Activated T-helper 1 cell treated with anti-CD3 and anti-CD28 coated beads, Interleukin-12 subunit alpha, Interleukin-12 subunit beta, Interleukin-2, Interleukin-4 antibody, amounts not matched to agents 30 ng/mL and 10 ng/mL and 1 ng/mL, durations not matched to agents 14 hours and 24 hours and 36 hours (primary cell): ENCODE measurements at places on chromosomes 2 and 18. TPM values are rescaled to one million over a fixed set of nuclear protein-coding genes. Genes with fewer than 3 reads are reported as not detected.

- peak overlapping the region; percentile 85 for H3K27ac ChIP-seq
- no peaks in the 10 kb centered on the region for H3K27me3 ChIP-seq
- DNase-seq, result no peak
- no peak overlapping the region for H3K4me3 ChIP-seq
- H3K36me3 ChIP-seq, result peaks cover 32% of the 10 kb centered on the region
Observed at GRCh38 chr2:174603280-174603679, 5.7 kb upstream of the WIPF1 start.

DNA sequence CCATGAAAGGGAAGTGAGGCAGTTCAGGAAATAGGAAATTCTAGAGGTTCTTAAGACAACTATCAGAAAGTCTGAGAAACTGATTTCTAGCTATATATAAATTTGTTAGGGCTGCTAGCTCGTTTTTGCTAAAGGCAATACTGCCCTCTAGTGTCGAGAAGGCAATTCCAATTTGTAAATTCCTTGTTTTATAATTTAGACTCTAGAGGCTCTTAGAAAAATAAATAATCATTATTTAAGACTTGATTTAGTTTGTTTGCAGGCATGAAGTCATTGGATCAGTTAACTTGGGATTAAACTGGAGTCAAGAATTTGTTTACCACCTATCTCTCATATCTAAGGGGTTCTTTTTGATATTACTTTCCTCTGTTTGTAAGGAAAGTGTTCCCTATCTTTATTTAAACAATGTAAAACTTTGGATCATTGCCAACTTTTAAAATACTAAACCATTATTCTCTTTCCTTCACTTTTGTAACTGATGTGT lies 66.2 kb downstream of the ACVR2A start:
- H3K27me3 ChIP-seq, result peaks cover 2% of the 10 kb centered on the region
- no peaks in the 10 kb centered on the region for H3K36me3 ChIP-seq
- H3K27ac ChIP-seq, result no peak overlapping the region
- peak; percentile 4 for DNase-seq
- H3K4me1 ChIP-seq, result peaks cover 11% of the 10 kb centered on the region

- H3K36me3 ChIP-seq, result no peaks in the 10 kb centered on the region
- H3K27ac ChIP-seq, result no peak overlapping the region
- no peak overlapping the region for H3K4me3 ChIP-seq
Observed at GRCh38 chr2:62477573-62477972, 28.4 kb downstream of the TMEM17 start.

DNA sequence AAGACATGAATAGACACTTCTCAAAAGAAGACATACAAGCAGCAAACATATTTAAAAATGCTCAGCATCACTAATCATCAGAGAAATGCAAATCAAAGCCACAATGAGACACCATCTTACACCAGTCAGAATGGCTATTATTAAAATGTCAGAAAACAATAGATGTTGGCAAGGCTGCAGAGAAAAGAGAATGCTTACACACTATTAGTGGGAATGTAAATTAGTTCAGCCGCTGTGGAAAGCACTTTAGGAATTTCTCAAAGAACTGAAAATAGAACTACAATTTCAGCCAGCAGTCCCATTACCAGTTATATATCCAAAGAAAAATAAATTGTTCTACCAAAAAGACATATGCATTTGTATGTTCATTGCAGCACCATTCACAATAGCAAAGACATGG lies 61.7 kb downstream of the STRADB start:
- DNase-seq, result no peak
- no peak overlapping the region for H3K4me3 ChIP-seq
- no peaks in the 10 kb centered on the region for H3K4me1 ChIP-seq

DNA sequence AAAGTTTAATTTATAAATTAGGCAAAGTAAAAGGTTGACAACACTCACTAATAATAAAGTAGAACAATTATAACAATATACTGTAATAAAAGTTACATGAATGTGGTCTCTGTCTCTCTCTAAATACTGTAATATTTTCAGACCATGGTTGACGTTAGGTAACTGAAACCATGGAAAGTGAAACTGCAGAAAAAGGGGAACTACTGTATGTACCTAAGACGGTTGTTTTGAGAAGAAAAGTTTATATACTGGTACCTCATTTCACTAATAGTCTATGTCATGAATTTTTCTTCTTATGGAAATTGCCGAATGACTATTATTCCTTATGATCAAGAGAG lies 166.7 kb upstream of the ZNF521 start:
- no peak overlapping the region for H3K4me3 ChIP-seq
- no peak for DNase-seq
- no peaks in the 10 kb centered on the region for H3K4me1 ChIP-seq
- H3K27ac ChIP-seq, result no peak overlapping the region

DNA sequence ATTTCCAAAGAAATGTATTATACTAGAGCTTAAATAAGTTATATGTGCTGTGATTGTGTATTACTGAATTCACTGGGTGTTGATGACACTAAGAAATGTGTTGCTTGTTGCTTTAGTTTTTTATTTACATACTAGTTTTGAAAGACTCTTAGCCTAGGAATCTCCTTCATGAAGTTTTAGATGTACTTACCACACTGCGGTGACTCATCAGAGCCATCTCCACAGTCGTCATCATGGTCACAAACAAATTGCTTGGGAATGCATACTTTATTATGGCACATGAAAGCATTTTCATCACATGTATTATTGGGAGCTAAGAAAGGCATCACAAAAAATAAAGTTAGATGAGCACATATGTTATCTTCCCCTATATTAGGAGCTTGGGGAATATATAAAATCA lies 1624.2 kb downstream of the LRP1B start:
- no peak overlapping the region for H3K4me3 ChIP-seq
- no peaks in the 10 kb centered on the region for H3K4me1 ChIP-seq
- DNase-seq, result no peak
- no peak overlapping the region for H3K27ac ChIP-seq
- no peaks in the 10 kb centered on the region for H3K27me3 ChIP-seq

DNA sequence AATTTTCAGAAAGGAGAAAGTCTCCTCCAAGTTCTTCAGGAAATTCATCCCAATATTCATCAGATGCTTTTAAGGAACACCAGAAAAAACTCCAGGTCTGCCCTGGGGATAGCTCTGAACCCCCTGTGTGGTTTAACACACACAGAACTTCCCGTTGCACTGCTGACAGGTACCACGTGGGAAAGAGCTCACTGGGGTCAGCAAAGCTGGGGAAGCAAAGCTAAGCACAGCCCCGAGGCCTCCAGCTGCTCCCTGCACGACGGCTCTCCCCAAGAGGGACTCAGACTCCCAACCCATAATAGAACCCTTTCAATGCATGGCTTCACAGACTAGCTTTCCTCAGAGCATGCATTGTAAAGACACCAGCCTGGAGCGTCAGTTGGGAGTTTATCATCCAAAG lies 28.0 kb downstream of the ADI1 start:
- no peaks in the 10 kb centered on the region for H3K4me1 ChIP-seq
- no peak overlapping the region for H3K4me3 ChIP-seq
- no peaks in the 10 kb centered on the region for H3K36me3 ChIP-seq
- no peak for DNase-seq

DNA sequence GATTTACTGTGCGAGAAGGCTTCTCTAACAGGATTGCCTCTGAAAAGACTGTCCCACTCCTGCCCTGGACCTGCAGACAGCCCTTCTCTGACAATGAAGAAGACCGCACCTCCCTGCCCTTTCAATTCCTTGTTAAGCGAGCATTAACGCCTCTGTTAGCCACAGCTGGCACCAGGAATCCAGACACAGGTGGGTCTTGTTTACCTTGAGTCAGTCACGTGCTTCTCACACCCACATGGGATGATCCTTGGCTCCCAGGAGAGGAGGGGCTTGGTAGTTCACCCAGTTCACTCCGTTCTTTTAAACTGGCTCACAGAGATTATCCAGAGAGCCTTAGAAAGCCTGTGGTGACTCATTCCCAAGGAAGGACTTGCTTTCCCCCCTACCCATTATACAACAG lies 410.5 kb upstream of the MEIS1 start:
- DNase-seq, result no peak
- H3K4me3 ChIP-seq, result no peak overlapping the region
- no peak overlapping the region for H3K27ac ChIP-seq

DNA sequence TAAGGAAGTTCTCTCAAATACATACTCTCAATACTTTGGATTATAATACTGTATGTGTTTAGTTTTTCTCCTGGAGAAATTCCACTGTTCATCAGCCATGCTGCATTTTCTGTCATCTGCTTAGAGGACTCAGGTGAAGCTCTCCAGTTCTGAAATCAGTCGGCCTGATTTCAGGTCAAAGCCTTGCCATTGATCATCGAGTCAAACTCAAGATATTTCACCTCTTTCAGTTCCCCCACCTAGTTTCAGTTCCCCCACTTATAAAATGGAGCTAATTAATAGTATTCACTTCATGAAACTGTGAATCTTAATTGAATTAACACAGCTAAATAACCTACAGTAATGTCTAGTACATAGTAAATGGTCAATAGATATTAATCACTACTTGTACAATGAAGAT lies 75.3 kb upstream of the L3MBTL4 start:
- H3K4me3 ChIP-seq, result no peak overlapping the region
- H3K36me3 ChIP-seq, result no peaks in the 10 kb centered on the region
- no peak for DNase-seq
- H3K27ac ChIP-seq, result no peak overlapping the region

- no peak overlapping the region for H3K4me3 ChIP-seq
- no peak overlapping the region for H3K27ac ChIP-seq
- no peaks in the 10 kb centered on the region for H3K4me1 ChIP-seq
- no peaks in the 10 kb centered on the region for H3K36me3 ChIP-seq
- H3K27me3 ChIP-seq, result no peaks in the 10 kb centered on the region
- DNase-seq, result no peak
Observed at GRCh38 chr2:227447606-227448005, 24.4 kb upstream of the AGFG1 start.

DNA sequence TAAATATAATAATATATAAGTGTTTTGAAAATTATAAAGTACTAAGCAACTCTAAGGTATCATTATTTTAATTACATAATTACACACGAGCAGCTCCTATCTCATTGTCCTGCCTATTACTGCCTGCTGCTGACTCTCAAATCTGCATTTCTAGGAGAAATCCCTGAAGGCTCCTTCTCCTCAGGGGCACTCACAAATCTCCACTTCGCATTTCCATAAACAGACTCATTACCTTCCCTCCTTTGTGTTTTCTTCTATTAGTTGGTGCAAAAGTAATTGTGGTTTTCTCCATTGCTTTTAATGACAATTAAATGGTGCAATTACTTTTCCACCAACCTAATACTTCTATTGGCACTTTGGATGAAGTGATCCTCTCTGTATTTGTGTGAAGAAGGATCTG lies 135.0 kb upstream of the HNMT start:
- DNase-seq, result no peak
- no peak overlapping the region for H3K27ac ChIP-seq
- H3K4me1 ChIP-seq, result no peaks in the 10 kb centered on the region
- no peak overlapping the region for H3K4me3 ChIP-seq
- no peaks in the 10 kb centered on the region for H3K36me3 ChIP-seq
- peaks cover 7% of the 10 kb centered on the region for H3K27me3 ChIP-seq

DNA sequence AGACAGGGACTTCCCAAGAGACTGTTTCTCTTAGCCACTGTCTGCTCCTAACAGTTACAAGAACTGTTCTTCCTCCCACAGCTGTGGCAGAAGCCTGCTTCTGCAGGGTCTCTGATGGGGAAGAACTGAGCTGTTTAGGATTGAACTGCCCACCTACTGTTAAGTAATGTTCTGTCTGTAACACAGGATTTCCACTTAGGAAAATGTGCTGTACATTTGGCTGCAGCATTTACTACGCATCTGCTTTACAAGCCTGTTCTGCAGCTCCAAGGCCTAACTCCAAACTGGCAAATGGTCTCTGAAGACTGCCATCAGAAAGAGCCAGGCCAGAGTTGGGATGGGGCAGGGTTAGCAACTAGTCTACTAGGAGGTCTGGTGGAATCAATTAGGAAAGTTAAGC lies 87.8 kb upstream of the UPP2 start:
- H3K27ac ChIP-seq, result no peak overlapping the region
- H3K36me3 ChIP-seq, result peaks cover 2% of the 10 kb centered on the region
- H3K4me1 ChIP-seq, result peaks cover 49% of the 10 kb centered on the region
- peaks cover 1% of the 10 kb centered on the region for H3K27me3 ChIP-seq

DNA sequence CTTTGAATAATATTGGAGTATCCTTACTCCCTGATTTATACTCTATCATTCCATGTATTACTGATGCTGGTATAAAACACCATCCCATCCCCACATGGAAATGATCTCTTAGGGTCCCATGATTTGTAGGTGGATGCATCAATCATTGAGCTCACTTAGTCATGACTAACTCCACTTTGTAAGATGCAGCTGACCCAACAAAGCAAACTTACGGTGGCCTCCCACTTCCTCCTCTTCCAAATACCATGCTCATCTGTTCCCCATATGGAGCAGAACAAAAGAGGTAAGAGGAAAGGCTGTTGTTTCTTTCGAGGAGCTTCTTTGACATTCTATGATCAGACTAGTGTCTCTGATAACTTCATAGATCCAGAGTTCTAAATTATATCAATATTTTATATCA lies 640.2 kb upstream of the SLC39A10 start:
- peaks cover 5% of the 10 kb centered on the region for H3K4me1 ChIP-seq
- no peak overlapping the region for H3K27ac ChIP-seq
- no peak overlapping the region for H3K4me3 ChIP-seq

- no peak for DNase-seq
- no peaks in the 10 kb centered on the region for H3K4me1 ChIP-seq
- no peak overlapping the region for H3K4me3 ChIP-seq
- H3K36me3 ChIP-seq, result no peaks in the 10 kb centered on the region
Observed at GRCh38 chr18:75698861-75699260, 271.4 kb upstream of the SMIM21 start.

GRCh38 chr18:22467760-22468553 lies 50.2 kb upstream of the CTAGE1 start:
- H3K36me3 ChIP-seq, result no peaks in the 10 kb centered on the region
- no peaks in the 10 kb centered on the region for H3K4me1 ChIP-seq
- H3K27ac ChIP-seq, result no peak overlapping the region
- DNase-seq, result no peak

DNA sequence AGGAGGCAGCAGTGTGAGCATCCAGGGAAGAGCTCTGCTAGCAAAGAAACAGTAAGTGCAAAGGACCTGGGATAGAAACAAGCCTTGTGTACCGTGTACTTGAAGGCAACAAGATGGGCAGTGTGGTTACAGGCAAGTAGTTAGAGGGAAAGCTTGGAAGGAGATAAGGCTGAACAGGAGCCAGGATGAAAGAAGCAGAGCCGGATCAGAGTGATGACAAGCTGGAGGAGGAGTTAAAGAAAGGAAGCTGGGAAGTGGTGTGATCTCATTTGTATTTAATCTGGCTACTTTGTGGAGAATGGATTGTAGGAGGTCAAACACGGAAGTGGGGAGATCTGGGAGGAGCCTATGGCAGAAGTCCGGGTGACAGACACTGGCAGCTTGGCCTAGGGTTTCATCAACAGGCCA lies 44.7 kb upstream of the VPS54 start:
- H3K27me3 ChIP-seq, result no peaks in the 10 kb centered on the region
- no peak for DNase-seq
- H3K27ac ChIP-seq, result peak overlapping the region; percentile 42
- peaks cover 4% of the 10 kb centered on the region for H3K36me3 ChIP-seq

GRCh38 chr18:49869354-49869753 lies 56.0 kb upstream of the ACAA2 start:
- peaks cover 7% of the 10 kb centered on the region for H3K27me3 ChIP-seq
- H3K36me3 ChIP-seq, result no peaks in the 10 kb centered on the region
- no peak for DNase-seq
- no peak overlapping the region for H3K27ac ChIP-seq

GRCh38 chr18:21526463-21526862 lies 74.0 kb downstream of the ESCO1 start:
- H3K27me3 ChIP-seq, result no peaks in the 10 kb centered on the region
- no peaks in the 10 kb centered on the region for H3K4me1 ChIP-seq
- H3K27ac ChIP-seq, result no peak overlapping the region
- H3K36me3 ChIP-seq, result peaks cover 25% of the 10 kb centered on the region
- no peak for DNase-seq
- no peak overlapping the region for H3K4me3 ChIP-seq

Gene ESPNL
- total RNA-seq, result 0.05 and 0.20 TPM in 2 replicates

Gene C1QL2
- not detected in 2 replicates for total RNA-seq

Gene NGEF
- total RNA-seq, result 0.21 TPM in 1 of 2 replicates, not detected in the other

Gene RUFY4
- total RNA-seq, result 0.64 and 0.67 TPM in 2 replicates

Gene ABCB11
- total RNA-seq, result 0.02 TPM in 1 of 2 replicates, not detected in the other

Gene ARHGAP25
- total RNA-seq, result 71.6 and 74.2 TPM in 2 replicates

Gene DHRS9
- 1.6 and 2.3 TPM in 2 replicates for total RNA-seq
